ENCODE measurements at places on chromosomes 3 and 15. TPM values are rescaled to one million over a fixed set of nuclear protein-coding genes. Genes with fewer than 3 reads are reported as not detected.

Gene GPR62
- total RNA-seq, result not detected

GRCh38 chr15:57545995-57546394 is 45.7 kb upstream of the MYZAP start:
- no peaks in the 10 kb centered on the region for H3K27me3 ChIP-seq
- no peak overlapping the region for H3K4me3 ChIP-seq
- no peaks in the 10 kb centered on the region for H3K36me3 ChIP-seq
- H3K27ac ChIP-seq, result no peak overlapping the region
- DNase-seq, result no peak

- H3K4me1 ChIP-seq, result peaks cover 9% of the 10 kb centered on the region
- no peak for DNase-seq
- no peak overlapping the region for H3K4me3 ChIP-seq
- H3K27me3 ChIP-seq, result no peaks in the 10 kb centered on the region
Measured at GRCh38 chr15:71455107-71455506, 339.8 kb downstream of the THSD4 start.

- H3K27ac ChIP-seq, result no peak overlapping the region
- no peak for DNase-seq
- H3K4me1 ChIP-seq, result peaks cover 25% of the 10 kb centered on the region
- H3K27me3 ChIP-seq, result no peaks in the 10 kb centered on the region
- H3K4me3 ChIP-seq, result no peak overlapping the region
- H3K36me3 ChIP-seq, result no peaks in the 10 kb centered on the region
Measured at GRCh38 chr15:40446144-40446543, 5.4 kb downstream of the BAHD1 start.

- no peak overlapping the region for H3K27ac ChIP-seq
- H3K27me3 ChIP-seq, result no peaks in the 10 kb centered on the region
Measured at GRCh38 chr3:101009386-101009785, 16.2 kb upstream of the ABI3BP start.
